ENCODE measurements at places on chromosomes 1 and 21.

DNA sequence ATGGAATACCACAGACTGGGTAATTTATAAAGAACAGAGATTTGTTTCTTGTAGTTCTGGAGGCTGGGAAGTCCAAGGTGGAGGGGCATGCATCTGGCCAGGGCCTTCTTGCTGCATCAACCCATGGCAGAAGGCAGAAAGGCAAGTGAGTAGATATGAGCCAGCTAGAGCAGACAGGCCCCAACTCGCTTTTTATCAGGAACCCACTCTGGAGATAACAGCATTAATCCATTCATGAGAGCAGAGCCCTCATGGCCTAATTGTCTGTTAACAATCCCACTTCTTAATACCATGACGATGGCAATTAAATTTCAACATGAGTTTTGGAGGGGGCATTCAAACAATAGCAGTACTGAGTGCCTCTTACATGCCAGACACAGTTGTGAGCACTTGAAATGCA, 87.2 kb upstream of the SOX13 start:
- DNase-seq: no peak

- no peak for DNase-seq
These were observed 30.0 kb upstream of the HMCN1 start for GRCh38 chr1:185704181-185704580.

DNA sequence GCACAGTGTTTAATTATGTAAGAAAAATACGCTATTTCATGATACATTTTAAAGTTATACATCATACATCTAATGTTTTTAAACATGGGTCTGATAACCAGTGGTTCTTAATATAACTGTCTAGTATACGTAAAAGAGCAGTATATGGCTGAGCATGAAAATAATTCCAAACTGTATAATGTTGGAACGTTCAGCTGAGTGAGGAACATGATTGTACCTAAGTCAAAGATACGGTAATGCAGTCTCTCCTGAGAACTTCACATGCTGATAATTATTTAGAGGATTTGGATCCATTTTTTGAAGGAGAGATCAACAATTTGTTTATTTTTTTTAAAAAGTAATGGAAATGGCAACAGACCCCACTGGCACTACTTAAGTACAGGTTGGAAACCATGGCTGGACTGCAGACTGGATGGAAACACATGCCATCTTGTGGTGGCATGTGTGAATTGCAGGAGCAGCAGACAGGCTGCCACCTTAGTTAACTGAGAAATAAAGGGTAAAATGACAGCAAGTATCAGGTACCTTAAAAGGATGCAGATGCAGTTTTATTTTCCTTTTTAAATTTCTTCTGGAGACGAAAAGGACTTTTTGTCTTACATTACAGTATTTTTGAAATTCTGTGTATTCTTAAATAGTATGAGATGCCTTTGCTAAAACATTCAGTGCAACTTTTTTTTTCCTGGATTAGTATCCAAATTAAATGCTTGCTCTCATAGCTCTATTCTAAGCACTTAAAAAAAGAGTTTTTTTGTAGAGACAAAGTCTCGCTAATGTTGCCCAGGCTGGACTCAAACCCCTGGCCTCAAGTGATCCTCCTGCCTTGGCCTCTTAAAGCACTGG, 73.8 kb downstream of the MTR start:
- DNase-seq: peak; percentile 45

DNA sequence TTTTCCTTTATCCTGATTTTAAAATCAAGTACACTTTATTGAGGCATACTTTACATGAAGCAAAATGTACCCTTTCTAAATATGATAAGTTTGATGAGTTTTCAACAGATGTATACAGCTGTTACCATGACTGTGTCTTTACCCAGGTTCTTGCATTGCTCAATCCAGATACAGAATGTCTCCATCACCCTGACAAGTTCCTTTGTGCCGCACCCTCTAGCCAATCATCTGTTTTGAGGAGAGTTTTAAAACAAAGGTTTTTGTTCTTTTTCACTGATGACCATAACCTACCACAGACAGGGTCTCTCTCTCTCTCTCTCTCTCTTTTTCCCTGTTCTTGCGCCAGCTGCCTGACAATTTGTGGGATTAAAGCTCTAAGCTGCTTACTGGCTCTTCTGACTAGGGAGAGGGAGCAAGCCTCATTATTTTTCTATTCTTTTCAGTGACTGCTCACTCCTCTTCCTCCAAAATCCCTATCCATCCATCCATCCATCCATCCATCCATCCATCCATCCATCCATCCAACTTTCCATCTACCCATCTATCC, 1.2 kb upstream of the KCNE1 start:
- no peak for DNase-seq

DNA sequence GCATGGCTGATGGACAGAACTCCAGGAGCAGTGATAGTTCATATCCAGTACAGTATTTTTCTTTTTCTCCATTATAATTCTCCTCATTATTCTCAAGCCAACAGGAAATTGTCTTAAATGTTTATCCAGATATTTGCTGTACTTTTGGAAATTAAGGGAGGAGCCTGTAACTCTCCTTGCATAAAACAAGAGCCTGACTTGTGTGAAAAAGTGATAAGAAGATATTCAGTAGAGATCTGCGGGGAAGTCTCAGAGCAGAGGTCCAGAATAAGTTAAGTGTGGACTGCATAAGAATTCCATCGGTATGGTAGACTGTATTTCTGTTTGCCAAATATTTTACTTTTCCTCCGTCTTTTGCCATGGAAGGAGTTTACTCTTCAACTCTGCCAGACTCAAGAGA, 70.2 kb downstream of the BACH1 start:
- no peak for DNase-seq

DNA sequence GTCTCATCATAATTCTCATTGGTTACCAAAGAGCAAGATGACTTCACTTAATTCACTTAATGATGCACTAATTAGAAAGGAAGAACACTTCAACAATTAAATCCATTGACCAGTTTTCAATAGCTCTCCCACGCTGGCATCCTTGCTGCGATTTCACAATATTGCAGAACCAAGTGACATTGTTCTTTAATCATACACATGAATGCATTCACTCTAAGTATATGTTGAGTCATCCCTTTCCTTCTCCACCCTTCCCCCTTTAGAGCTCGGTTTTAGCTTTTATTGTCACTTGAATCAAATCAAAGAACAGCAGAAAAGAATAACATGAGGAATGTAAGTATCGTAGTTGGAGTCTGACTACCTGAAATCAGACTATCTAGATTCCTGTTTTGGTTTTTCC, 233.6 kb upstream of the FMN2 start:
- no peak for DNase-seq

All from CD4-positive, alpha-beta T cell treated with Interleukin-4 for 4 hours (primary cell).